ENCODE measurements at places on chromosomes 3 and 15.

GRCh38 chr3:49469037-49469935, 781 bp upstream of the DAG1 start:
- DNase-seq = peak; percentile 93

DNA sequence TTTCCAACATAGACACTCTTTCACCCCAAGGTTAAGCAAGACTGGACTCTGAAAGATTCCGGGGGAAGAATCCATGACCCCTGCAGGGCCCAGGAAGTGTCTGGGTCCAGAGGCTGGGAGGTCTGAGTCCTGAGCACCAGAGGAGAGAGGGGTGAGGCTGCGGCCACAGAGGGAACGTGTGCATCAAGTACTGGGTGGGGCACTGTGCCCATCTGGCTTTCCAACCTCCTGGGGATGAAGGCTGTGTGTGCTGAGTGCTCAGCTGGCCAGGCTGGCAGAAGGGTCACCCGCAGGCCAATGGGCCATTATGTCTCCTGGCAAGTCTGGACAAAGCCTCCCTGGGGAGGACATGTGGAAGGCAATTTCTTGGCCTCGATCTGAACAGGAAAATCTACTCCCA, 3.3 kb downstream of the CHRNA3 start:
- no peak for DNase-seq

DNA sequence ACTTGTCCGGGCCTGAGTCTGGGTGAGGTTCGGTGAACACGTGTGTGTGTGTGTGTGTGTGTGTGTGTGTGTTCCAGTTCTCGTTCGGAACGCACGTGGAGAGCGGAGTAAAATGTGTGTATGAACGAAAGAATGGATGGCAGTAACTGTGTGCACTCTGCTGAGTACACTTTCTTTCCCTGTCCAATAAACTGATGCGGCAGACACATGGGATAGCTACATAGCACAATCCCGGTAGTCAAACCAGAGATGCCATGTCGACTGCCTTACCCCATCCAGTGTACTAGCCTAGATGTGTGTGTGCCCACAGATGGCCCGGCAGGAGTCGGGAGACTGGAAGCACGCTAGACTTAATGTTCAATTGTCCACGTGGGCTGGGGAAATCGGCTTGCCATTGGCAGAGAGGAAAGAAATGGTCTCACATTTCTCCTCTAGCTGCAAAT, 507 bp upstream of the GOLIM4 start:
- DNase-seq = peak; percentile 93

- DNase-seq = peak; percentile 45
These were observed 31.6 kb upstream of the PDZRN3 start for GRCh38 chr3:73656241-73656890.

GRCh38 chr3:187181454-187182170, 15.7 kb upstream of the RTP1 start:
- no peak for DNase-seq

GRCh38 chr15:58228718-58229117, 90.5 kb downstream of the AQP9 start:
- DNase-seq = peak; percentile 84

DNA sequence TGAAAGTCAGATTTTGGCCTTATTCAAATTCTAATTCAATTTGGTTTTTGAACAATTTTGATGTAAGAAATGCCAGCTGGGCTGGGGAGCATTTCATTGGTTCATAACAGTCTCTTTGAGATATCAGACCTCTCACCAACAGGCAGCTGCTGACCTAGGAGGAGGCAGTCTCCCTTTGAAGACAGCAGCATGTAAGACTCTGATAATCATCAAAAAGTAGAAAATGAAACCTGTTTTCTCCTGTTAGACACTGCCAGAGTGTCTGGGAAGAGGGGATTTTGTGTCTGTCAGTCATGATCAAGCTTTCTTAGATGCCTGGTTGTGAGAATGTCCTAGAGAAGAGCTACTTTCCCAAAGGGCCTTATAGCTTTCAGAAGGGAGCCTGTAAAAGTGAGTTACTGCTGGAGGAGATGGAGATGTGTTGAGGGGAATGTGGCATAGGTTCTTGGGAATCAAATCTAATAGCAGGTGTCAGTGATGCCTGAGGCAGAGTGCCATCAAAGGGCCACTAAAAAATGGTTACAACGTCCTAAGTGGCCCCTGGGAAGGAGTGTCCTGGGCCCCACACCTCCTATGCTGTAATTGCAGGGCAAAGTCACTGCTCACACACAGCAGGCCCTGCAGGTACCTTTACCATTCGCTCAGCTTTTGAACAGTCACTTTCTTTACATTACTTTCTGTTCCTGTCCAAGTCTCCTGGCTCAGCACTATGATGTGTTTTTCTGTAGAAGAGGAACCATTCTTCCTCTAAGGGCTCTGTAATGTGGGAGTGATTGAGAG, 43.1 kb downstream of the FSTL1 start:
- DNase-seq = no peak

DNA sequence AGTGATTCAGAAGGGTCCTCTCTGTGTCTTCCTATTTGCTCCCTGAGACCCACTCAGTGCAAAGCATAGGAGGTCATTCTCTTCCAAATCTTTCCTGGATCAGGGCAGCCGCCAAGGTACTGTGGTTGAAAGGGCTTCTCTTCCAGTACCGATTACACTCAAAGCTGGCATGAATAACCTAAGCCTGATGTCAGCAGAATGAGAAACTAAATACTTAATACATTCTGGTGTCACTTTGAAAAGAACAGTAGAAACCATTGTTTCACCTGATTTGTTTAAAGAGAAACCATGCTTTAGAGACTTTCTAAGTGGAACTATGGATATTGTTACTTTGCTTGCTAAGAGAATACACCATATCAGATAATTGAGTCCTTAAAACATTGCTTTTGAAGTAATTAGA, 50.2 kb downstream of the PDHB start:
- no peak for DNase-seq

- DNase-seq = no peak
These were observed 9.1 kb downstream of the FES start for GRCh38 chr15:90893175-90894090.

DNA sequence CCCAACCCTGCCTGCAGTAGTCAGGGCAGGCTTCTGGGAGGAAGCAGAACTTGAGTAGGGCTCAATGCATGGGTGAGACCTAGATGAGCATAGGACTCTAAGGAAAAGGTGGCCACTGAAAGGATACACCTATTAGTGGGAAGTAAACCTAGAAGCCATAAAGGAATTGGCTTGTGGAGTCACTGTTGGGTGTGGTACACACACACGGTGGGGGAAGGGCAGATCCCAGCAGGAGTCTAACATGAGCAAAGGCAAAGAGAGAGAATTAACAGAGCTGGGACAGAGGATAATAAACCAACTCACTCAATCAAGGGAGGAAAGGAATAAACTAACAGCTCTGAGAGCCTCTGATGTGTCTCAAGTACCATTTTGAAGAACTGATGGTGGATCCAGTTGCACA, 23.1 kb downstream of the DAPK2 start:
- no peak for DNase-seq

DNA sequence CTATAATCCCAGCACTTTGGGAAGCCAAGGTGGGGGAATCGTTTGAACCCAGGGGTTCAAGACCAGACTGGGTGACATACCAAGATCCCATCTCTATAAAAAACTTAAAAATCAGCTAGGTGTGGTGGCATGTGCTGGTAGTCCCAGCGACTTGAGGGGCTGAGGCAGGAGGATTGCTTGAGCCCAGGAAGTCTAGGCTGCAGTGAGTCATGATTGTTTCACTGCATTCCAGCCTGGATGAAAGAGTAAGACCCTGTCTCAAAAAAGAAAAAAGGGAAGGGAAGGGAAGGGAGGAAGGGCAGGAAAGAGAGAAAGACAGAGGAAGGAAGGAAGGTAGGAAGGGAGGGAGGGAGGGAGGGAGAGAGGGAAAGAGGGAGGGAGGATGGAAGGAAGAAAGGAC, 133.7 kb upstream of the LRRN1 start:
- DNase-seq = no peak

GRCh38 chr3:188214442-188214841, 60.5 kb downstream of the LPP start:
- no peak for DNase-seq

- DNase-seq = no peak
These were observed 1.4 kb upstream of the APPL1 start for GRCh38 chr3:57226176-57226575.

DNA sequence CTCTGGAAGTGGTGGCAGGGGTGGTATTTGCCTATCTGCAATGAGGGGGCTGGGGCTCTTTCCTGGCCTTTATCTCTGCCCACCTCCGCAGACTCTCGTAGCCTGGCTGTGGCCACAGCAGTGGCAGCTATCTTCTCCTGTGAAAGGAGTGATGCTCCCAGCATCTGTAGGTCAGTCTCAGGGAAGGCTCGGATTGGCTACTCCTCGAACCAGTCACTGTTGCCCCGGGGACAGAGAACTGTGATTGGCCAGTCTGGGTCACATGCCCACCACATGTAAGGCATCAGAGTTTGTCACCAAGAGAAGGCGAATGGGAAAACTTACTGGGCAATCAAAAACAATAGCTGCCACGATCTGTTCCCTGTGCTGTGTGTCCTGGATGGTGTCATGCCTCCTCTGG, 30.1 kb upstream of the FGD5 start:
- DNase-seq = no peak

- DNase-seq = no peak
These were observed 3.3 kb downstream of the PKM start for GRCh38 chr15:72227720-72228119.

Measured in foreskin fibroblast (primary cell).